Tibial nerve (tissue), 4 donors: ENCODE measurements at places on chromosomes 7 and 10. TPM values are rescaled to one million over a fixed set of nuclear protein-coding genes. Genes with fewer than 3 reads are reported as not detected.

- no peak for DNase-seq
- no peak overlapping the region for H3K27ac ChIP-seq
- no peak overlapping the region for H3K4me3 ChIP-seq
- H3K27me3 ChIP-seq: no peaks in the 10 kb centered on the region
Measured at GRCh38 chr7:99072126-99072525, 71.8 kb downstream of the SMURF1 start.

- no peaks in the 10 kb centered on the region for H3K36me3 ChIP-seq
- no peaks in the 10 kb centered on the region for H3K27me3 ChIP-seq
- H3K4me1 ChIP-seq: no peaks in the 10 kb centered on the region
- no peak overlapping the region for H3K4me3 ChIP-seq
- no peak overlapping the region for H3K27ac ChIP-seq
Measured at GRCh38 chr10:33391611-33392465, 57.4 kb upstream of the NRP1 start.

- no peaks in the 10 kb centered on the region for H3K4me1 ChIP-seq
- no peak for DNase-seq
- H3K27me3 ChIP-seq: peaks cover 8% of the 10 kb centered on the region
- H3K36me3 ChIP-seq: no peaks in the 10 kb centered on the region
- H3K27ac ChIP-seq: no peak overlapping the region
Measured at GRCh38 chr10:100904917-100905316, 7.8 kb upstream of the SLF2 start.

PGAM2 gene
- total RNA-seq: not detected

GRCh38 chr7:47227762-47228177 lies 354.1 kb downstream of the TNS3 start:
- H3K4me3 ChIP-seq: no peak overlapping the region
- H3K4me1 ChIP-seq: no peaks in the 10 kb centered on the region
- H3K27ac ChIP-seq: no peak overlapping the region

GRCh38 chr10:30111340-30112022 lies 52.1 kb upstream of the JCAD start:
- no peak for DNase-seq
- no peaks in the 10 kb centered on the region for H3K36me3 ChIP-seq
- H3K27ac ChIP-seq: no peak overlapping the region

OR2A1 gene
- not detected for total RNA-seq

DNA sequence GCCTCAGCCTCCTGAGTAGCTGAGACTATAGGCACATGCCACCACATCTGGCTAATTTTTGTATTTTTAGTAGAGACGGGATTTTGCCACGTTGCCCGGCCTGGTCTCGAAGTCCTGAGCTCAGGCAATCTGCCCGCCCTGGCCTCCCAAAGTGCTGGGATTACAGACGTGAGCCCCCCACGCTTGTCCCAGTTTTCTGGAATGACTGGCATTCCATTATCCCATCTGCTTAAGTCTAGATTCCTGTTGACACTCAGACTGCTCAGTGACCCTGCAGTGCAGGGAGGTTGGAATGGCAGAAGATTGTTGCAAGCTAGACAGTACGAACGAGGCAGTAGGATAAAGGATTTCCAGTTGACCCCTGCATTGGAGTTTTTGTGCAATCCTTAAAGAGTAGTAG lies 135.1 kb upstream of the NPS start:
- no peak overlapping the region for H3K4me3 ChIP-seq
- H3K27ac ChIP-seq: no peak overlapping the region
- H3K27me3 ChIP-seq: no peaks in the 10 kb centered on the region
- H3K4me1 ChIP-seq: no peaks in the 10 kb centered on the region

SHH gene
- total RNA-seq: 14.7 TPM

GRCh38 chr7:45564485-45564884 lies 9.7 kb upstream of the ADCY1 start:
- H3K4me3 ChIP-seq: no peak overlapping the region
- H3K27me3 ChIP-seq: no peaks in the 10 kb centered on the region
- no peak for DNase-seq
- H3K4me1 ChIP-seq: no peaks in the 10 kb centered on the region
